ENCODE measurements at places on chromosomes 4 and X.

DNA sequence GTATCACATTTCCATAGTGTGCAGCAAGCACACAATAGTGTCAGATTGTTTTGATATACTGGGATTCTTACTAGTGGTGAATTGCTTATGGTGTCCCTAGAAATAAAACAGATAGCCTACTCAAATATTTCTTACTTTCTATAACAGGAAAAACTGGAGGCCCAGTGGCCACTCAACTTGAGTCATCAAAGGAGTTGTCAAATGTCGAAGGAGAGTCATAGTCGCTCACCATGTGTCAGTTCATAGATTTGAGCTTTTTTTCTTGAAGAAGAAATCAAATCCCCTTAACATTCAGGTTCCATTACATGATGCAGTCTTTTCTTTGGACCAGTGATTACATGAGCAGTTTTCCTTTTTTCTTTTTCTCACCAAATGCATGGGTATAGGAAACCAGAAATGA lies 1271.0 kb downstream of the RAPGEF2 start:
- no peak for DNase-seq

DNA sequence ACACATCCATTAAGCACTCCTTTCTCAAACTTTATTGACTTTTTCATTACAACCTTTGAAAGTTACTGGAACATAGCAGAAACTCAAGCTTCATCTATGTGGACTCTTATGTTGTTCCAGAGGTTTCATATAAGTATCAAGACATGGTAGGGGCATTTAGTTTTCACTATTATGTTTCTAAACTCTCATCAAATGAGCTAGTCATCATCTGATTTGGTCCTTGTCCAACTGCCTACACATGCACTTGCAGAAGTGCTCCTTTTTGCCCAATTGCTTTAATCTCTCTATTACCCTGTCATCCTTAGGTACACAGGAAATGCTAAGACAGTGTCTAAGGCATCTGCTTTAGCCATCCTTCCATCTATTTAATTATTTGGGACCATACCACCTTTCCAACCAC lies 42.2 kb upstream of the EPGN start:
- no peak for DNase-seq

DNA sequence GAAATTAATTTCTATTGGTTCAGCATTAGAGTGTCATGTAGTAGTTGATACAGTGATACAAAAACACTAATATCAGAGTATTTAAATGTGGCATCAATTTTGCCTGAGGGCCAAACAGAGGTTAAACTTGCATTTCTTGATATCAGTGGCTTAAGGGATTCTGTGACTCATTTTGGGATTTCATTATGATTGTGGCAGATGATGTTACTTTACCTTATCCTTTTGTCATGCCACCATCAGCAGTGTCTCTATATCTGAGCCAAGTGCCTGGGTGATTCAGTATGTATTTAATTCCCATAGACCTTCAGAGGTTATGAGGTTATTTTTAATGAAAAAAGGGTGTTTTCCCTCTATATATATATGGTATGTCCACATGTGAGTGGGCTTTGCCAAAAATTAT lies 582.9 kb downstream of the ADGRL3 start:
- no peak for DNase-seq

DNA sequence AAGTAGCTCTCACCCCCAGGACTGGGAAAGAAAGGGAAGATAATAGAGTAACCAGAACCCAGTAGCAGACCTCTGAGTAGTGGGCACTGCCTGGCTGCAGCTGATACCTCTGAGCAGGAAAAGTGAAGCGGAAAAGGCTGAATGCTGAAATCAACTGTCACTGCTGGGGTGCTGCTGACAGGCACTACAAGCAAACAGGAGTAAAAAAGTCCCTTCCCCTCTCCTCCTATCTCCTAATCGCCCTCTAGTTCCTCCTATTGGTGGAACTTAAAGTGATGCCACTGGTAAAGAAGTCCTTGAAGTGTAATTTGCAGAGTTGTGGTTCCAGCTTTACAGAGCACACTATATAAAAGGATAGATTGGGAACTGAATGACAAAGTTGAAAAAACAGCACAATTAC lies 32.8 kb upstream of the GLRB start:
- DNase-seq = no peak

DNA sequence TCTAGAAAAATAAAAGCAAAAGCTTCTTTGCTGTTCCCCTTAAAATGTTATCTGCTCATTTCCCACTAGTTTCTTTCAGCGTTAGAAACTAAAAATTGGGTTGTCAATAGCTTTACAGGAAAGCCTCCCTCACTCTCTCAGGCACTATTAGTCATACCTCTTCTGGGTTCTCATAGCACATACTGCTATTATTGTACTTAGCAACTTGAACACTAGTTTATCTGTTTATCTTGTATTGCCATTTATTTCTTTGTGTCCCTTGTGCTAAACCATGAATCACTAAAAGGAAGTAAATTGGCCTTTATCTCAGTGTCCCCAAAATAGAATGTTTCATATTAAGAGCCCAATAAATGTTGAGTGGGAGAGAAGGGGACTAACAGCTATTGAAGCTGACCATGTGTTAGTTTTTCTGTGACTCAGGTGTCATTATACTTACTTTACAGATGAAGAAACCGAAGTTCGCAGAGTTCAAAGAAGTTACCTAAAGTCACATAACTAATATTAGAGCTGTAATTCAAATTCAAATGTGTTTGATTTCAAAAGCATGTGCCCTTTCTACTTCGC lies 124.8 kb upstream of the CITED1 start:
- DNase-seq = no peak

DNA sequence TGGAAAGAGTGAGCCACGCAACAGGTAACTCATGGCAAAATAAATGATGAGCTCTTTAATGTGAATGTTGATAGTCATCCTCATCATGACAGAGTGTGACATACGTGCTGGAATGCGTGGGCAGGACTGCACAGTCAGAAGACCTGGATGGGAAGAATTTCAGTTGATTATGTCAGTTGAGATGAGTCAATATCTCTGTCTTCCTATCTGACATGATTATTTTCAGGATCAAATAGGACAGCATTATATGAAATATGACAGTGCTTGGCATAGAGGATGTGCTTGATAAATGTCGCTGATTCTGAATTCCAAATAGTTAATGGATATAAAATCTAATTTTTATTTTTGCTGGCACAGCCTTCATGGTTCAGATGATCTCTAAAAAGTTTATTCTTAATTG lies 95.1 kb downstream of the IL15 start:
- DNase-seq = no peak

GRCh38 chr4:168634276-168634802 lies 137.5 kb downstream of the PALLD start:
- DNase-seq = no peak

GRCh38 chr4:149135062-149135461 lies 680.6 kb downstream of the IQCM start:
- no peak for DNase-seq

Measured in caudate nucleus (tissue), 63 donors.